Hematopoietic multipotent progenitor cell treated with erythropoietin and hydrocortisone succinate and interleukin-3 and kit ligand, for 15 days (in vitro differentiated cells): ENCODE measurements at places on chromosomes 16 and 17.
A peak's percentile ranks its signal among the peaks of the same experiment; 100 is the strongest.

DNA sequence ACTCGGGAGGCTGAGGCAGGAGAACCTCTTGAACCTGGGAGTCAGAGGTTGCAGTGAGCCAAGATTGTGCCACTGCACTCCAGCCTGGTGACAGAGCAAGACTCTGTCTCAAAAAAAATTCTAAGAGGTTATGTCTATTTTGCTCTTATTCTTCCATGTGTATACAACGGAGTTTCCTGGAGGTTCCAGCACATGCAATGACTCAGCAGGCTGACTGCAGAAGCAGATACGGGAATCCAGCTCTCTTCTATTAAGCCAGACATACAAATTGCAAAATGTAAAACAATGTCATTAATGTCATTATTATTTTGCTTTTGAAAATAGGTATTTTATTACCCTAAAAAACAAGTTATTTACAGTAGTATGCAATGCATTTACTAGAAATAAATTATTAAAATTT lies 18.4 kb downstream of the MIEF2 start:
- no peak for DNase-seq

- no peak for DNase-seq
Observed at GRCh38 chr16:78155791-78156345, 56.4 kb downstream of the WWOX start.

DNA sequence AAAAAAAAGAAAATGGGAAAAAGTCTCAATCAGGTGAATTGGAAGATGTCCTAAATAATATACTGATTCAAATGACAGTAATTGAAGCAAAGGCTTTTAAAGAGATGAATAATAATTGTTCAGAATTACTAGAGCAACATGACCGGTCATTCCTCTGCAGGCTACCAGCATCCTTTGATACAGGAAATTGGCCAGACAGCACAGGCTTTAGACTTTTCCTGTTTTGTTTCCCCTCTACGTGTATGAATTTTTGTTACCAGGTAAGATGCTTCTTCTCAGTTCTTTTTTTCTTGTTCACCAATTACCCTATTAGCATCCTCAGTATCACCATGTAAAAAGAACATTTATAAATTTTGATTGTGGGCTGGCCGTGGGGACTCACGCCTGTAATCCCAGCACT lies 77.5 kb downstream of the RPGRIP1L start:
- DNase-seq = no peak

GRCh38 chr17:16465861-16466338 lies 26.1 kb downstream of the LRRC75A start:
- no peak for DNase-seq

DNA sequence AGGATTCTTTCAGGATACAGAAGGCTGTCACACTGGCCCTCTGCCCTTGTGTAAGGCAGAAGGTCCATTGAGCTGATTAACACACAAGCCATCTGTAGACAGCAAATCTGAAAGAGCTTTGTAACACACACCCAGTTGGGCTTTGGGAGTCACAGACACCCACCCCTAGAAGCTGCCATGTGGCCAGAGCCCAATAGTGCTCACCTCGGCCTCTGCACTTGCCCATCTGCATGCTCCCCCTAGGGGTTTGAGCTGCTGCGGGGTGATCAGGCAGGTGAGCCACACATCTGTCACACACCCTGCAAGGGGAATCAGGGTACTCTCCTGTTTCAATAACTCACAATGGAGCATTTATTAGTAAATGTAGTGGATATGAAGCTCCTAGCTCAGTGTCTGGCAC lies 138.3 kb downstream of the CHD9NB start:
- DNase-seq = no peak

GRCh38 chr17:28926366-28926765 lies 23.5 kb upstream of the DHRS13 start:
- no peak for DNase-seq

GRCh38 chr17:68255731-68256538 lies 8.1 kb downstream of the AMZ2 start:
- DNase-seq = no peak

DNA sequence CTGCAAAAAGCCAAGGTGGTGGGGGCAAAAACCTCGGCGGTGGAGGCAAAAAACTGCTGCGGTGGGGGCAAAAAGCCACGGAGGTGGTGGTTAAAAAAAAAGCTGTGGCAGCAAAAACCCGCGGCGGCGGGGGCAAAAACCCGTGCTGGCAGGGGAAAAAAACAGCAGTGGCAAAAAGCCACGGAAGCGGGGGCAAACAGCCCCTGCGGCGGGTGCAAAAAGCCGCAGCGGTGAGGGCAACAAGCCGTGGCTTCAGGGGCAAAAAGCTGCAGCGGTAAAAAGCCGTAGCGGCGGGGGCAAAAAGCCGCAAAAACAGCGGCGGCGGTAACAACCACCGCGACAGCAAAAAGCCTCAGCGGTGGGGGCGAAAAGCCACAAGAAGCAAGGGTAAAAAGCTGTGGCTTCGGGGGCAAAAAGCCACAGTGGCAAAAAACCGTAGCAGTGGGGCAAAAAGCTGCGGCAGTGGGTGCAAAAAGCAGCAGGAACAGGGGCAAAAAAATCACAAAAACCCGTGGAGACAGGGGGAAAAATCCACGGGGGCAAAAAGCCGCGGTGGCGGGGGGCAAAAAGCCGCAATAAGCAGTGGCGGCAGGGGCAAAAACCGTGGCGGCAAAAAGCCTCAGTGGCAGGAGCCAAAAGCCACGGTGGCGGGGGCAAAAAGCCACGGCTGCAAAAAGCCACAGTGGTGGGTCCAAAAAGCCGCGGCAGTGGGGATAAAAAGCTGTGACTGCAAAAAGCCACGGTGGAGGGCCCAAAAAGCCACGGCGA lies 193.7 kb downstream of the SHCBP1 start:
- DNase-seq = no peak

DNA sequence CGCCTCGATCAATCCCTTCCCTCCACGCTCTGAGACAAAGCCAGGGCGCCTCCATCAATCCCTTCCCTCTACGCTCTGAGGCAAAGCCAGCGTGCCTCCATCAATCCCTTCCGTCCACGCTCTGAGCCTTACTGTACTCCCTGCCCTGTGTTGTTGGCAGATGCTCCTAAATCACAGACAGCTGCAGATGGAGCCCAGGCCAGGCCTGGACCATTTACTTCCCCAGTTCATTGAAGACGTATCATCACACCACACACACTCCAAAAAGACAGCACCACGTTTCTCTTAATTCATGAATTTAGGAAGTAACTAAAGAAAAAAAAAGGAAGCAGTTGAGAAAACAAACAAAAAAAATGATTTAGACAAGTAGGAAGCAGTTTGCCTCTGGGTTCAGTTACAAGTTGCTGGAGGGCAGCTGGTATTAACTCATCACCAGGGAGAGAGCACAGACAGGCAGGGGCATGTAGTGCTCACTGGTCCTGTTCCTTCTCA lies 7.4 kb upstream of the CD300LD start:
- DNase-seq = no peak

- DNase-seq = no peak
Observed at GRCh38 chr17:55527540-55528118, 16.4 kb upstream of the SMIM36 start.

- no peak for DNase-seq
Observed at GRCh38 chr17:40645943-40646342, 1.7 kb downstream of the SMARCE1 start.

DNA sequence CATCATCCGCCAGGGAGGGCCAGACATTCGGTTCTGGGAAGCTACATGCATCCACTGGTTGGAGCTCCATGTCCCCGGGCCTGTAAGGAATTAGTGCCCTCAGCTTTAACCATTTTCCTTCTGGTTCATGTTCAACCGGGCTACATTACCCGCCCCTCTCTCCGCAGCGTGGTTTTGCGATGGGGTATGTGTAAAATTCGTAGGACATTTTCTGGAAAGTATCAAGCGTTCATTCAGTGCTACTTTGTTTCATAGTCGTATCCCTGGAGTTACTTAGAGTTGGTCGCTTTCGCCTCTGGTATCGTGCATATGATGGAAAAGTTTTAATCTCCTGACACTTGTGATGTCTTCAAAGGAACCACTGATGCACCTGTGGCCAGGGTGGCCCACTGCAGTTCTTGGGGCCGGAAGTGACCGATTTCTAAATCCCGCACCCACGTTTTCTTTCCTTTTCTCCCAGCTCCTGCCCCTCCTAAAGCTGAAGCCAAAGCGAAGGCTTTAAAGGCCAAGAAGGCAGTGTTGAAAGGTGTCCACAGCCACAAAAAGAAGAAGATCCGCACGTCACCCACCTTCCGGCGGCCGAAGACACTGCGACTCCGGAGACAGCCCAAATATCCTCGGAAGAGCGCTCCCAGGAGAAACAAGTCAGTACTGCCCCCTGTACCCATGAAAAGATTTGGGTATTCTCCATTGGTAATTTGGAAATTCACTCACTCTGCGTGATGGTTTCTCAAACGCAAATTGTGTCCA lies 637 bp downstream of the RPL23A start:
- no peak for DNase-seq

DNA sequence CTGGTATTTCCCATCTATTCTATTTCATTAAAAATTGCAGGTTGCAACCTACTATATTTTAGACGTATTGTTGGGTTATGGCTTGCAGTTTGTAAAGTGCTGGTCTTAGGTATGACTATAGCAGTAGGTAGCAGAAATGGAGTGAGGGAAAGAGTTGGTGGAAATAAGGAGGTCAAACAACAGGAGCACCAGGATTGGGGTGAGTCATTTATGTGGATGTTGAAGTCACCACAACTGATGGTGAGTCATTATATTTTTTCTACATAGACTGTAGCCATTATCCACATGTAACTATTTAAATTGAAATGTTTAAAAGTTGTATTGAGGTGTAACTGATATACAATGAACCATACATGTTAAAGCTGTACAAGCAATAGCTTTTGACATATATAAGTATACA lies 25.0 kb upstream of the HS3ST3A1 start:
- DNase-seq = no peak

- peak; percentile 5 for DNase-seq
Observed at GRCh38 chr16:1543085-1543896, 9.8 kb downstream of the TMEM204 start.

GRCh38 chr16:12651765-12652512 lies 151.7 kb downstream of the CPPED1 start:
- no peak for DNase-seq

GRCh38 chr17:17512866-17513265 lies 16.7 kb upstream of the RASD1 start:
- DNase-seq = no peak

GRCh38 chr17:31148205-31148604 lies 53.4 kb downstream of the NF1 start:
- no peak for DNase-seq

DNA sequence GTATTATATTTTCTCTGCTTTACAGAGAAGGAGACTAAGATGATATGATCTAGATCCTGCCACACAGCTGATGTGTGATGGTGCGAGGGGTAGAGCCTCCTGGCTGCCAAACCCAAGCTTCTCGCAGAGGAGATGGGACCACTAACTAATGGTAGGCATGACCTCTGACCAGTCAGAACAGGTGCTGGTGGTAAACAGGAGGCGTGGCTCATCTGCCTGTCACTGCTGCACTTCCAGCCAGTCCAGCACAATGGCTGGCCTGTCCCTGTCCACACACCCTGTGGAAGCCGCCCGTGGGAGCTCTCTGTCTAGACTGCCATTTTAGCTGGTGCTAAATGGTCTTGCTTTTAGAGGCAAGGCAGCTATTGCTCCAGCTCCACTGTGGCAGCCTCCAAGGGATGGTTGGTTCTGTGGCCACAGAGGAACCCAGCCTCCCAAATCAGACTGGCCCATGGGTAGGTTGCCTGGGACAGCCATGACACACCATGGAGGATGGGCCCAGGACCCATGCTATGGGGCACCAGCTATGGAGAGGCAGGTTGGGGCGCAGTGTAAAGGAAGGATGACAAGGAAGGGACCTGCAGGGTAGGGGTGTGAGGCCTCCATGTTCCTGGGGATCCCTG lies 86.7 kb downstream of the KSR1 start:
- no peak for DNase-seq

DNA sequence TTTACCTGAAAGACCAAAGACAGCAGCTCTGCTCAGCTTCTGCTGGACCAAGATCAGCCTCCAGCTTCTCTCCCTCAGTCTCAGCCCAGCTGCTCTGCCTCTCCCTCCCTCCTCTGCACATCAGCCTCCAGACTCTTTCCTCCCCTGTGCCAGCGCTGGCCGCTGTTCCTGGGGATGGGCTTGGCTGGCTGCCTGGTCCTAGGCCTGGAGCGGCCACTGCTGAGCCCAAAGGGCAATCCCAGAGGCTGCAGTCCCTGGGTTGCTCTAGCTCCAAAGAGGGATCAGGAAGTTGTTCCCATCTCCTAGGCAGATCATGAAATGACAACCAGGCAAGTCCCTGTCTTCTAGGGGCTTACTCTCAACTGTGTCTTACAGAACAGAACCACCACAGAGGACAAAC lies 31.3 kb downstream of the DCUN1D3 start:
- no peak for DNase-seq

DNA sequence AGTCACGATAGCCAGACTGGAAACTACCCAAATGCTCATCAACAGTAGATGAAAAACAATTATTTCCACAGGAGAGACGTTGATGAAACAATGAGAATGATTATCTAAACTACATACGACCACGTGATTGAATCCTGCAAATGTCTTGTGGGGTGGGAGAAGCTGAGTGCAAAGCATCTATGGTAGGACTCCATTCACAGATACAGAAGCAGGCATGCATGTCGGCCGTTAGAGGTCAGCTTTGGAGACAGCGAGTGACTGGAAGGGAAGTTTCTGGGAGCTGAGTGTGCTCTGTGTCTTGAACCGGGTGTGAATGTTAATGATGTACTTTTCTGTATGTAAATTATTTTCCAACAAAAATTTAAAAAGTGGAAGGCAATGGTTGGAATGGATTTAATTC lies 71.5 kb upstream of the DNAJA2 start:
- DNase-seq = no peak

GRCh38 chr17:6361733-6362132 lies 73.2 kb downstream of the AIPL1 start:
- no peak for DNase-seq

DNA sequence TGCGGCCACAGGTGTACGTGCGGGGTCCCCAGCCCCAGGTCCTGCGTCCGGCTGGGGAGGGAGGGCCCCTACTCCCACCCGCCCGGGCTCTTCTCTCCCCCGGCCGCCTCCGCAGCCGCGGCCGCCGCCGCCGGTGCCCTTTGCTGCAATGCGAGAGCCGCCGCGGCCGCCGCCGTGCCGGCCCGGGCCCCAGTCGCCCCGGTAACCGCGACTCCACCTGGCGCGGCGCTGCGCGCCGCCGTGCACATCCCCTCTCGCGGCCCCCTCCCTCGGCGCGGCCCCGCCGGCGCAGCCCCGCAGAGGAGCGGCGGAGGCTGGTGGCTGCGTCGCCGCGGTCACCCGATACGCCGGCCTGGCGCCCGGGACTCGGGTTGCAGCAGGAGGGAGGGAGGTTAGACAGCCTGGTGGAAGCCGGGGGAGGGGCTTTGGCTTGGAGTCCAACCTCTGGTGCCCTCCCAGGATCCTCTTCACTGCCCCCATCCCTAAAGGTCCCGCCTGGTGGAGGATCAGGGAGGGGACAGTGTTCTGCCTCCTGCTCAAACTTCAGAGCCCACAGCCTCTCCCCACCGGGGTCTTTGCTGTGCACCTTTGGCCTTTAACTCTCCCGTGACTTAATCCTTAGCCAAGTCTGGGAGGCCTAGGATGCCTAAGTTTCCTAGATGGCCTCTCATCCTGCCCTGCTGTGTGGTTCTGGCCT lies 32.9 kb downstream of the SRCIN1 start:
- no peak for DNase-seq
